ENCODE measurements at places on chromosomes 4 and X.

DNA sequence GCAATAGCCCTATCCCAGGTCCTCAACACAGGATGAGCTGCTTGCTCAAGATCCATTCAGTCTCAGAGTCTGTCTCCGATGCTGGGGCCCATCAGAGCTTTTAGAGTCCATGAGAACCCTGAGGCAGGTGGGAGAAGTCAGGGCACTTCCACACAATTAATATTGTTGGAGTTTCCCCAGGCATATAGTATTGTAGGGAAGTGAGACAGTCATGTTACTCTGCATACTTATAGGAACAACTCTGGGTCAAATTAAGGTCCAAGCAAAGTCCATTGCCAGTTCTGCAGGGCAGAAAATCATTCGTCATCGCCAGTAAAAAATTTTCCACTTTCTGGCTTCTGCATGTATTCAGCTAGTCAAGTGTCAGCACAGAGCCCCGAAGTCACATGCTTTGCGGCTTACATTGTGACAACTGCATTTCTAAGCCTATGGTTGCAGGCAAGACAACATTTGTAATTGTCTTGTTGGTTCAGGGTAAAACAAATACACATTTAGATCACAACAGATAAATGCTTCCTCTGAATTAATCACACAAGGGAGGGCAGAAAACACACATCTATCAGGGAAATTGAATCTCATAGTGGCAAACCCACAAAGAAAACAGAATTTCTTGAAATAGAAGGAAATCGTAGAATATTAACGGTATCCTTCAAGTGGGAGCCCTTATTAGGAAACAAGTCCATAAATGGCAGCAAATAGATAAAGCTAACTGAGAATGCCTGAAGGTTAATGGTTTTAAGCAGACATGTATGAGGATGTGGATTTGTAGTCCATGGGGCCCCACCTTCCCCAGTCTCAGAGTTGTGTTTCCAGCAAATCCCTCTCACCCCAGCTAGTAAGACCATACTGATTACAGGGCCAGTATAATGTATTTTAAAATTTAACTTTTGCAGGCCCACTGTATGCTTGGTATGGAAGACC lies 412.1 kb upstream of the RASGEF1B start:
- no peak for DNase-seq

DNA sequence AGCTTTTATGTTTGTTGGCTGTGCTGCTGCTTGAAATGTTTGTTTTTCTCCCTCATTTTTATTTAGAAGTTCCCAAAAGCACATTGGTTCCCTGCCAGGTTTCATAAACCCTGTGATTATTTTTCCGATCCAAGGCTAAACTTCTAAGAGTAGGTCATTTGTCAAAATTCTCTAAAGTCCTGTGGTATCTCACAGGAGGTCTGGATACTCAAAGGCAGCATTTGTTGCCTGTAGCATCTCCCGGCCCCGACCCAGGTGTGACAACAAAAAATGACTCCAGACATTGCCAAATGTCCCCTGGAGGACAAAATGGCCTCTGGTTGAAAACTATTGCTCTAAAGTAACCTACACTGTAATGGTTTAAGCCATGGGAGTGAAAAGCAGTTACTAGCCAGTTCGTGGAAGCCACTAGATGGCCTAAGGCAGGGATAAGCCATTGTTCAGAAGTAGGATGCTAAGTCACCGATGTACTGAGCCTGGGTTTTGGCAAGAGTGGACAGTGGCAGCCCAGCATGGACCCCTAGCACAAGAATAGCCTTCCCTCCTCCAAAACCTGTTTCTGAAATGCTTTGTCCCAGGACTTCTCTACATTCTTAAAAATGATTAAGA lies 256.1 kb downstream of the THOC2 start:
- DNase-seq, result no peak

- no peak for DNase-seq
These were observed 4.4 kb downstream of the FRMPD4 start for GRCh38 chrX:12142661-12143060.

DNA sequence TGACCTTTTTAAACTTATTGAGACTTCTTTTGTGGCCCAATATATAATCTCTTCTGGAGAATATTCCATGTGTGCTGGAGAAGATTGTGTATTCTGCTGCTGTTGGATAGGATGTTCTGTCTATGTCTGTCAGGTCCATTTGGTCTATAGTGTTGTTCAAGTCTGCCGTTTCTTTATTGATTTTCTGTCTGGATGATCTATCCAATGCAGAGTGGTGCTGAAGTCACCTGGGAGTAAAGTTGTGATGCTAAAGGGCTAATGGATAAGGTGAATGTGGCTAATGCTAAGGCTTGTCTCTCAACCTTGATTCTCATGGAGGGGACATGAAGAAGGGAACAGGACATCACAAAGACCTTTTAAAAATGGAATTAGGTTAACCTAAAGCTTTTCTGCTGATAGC lies 72.0 kb upstream of the AP1S2 start:
- no peak for DNase-seq

DNA sequence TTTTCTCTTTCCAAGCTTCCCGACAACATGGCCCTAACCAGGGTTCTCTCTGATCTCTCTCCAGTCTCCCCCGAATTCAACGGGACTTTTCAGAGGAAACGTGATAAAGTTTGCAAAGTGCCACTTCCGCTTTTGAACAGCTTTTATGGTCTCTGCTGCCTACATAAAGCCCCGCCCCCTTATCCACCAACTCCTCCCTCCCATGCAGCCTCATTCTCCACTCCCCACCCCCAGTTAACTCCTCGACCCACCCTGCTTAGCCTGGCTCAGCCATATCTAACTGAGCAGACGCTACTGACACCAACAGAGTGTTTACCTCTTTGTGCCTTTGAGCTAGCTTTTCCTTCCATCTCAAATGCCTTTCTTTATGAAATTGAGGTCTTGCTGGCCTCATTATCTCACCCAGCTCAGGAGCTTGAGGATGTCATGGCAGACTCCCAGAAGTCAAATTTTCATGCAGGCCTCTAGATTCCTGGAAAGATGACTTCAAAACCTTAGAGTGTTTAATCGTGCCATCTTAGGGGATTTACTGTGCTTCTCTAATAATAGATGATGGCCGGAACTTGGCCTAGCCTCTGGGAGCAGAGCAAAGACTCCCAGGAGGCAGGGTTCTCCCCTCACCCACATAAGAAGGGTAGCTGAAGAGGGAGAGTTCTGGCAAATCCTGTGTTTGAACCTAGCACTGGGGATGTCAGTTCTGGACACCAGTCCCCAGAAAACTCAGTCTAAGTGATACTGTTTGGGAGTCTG lies 606.0 kb downstream of the BCOR start:
- no peak for DNase-seq

DNA sequence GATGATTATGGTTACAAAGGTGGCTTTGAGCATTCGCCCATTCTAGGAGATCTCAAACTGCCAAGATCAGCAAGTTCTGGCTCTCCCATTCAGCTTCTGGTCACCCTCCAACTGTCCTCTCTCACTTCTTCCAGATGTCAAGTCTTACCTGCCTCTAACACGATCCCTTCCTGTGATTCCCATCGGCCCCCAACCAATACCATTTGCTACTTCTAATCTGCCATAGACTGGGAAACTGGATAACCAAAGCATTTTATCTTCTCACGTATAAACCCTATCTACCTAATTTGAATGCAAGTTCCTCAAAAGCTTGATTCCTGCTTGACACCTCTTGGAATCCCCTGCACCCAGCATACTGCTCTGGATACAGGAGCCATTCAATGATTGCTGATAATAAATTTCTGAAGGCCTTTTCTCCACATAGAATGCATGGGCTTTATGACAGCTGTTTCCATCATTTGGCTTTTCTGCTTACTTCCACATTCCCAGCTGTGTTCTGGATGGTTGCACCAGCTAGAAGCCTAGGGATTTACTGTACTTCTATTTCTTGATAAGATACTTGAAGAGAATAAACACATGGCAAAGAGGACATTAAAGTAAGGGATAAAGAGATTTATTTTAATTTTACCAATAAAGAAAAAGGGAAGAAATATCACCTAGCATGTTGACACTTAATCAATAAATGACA lies 9.6 kb downstream of the GPC4 start:
- DNase-seq, result no peak

- no peak for DNase-seq
These were observed 96.2 kb downstream of the SOWAHB start for GRCh38 chr4:76801621-76802235.

GRCh38 chrX:18971506-18971905 lies 12.4 kb downstream of the PHKA2 start:
- no peak for DNase-seq
